ENCODE measurements at places on chromosomes 5 and 9.

- DNase-seq: no peak
Observed at GRCh38 chr9:90855208-90855902, 53.7 kb downstream of the SYK start.

GRCh38 chr5:37111426-37112382 is 137.5 kb downstream of the CPLANE1 start:
- no peak for DNase-seq

- no peak for DNase-seq
Observed at GRCh38 chr5:89722538-89722937, 687.0 kb downstream of the CETN3 start.

DNA sequence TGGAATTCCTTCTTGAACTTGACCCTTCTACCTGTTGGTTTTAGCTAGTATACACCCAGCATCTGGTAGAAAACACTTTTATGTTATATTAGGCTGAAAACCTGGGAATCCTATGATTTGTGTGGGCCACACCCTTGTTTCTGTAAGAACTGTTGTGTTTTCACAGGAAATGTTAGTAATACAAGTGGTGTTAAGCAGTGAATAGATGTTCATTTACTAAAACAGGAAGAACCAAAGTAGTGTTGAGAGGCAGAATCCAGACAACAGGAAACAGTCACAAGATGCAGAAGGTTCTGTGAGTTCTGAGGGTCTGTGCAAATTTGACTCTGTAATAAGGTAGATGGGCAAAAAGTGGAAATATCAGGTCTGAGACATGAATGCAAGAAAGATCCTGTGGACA is 73.0 kb upstream of the RAI14 start:
- DNase-seq: no peak

DNA sequence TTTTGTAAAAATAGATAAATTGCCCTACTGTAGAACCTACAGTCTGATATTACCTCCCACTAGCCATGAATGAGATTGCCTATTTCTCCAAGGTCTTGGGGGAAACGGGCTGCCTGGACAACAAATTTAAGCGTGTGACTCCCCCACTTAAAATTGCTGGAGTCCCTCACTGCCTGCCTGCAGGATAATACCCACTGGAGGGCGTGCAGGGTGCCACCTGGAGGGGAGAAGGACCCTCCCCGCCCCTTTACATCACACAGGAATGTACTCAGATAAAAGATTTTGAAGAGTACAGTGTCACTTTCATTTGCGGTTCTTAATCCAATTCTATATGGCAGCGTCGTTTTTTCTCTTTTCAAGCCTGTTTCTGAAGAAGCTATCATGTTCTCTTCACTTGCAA is 6.2 kb upstream of the TRIM7 start:
- DNase-seq: no peak

DNA sequence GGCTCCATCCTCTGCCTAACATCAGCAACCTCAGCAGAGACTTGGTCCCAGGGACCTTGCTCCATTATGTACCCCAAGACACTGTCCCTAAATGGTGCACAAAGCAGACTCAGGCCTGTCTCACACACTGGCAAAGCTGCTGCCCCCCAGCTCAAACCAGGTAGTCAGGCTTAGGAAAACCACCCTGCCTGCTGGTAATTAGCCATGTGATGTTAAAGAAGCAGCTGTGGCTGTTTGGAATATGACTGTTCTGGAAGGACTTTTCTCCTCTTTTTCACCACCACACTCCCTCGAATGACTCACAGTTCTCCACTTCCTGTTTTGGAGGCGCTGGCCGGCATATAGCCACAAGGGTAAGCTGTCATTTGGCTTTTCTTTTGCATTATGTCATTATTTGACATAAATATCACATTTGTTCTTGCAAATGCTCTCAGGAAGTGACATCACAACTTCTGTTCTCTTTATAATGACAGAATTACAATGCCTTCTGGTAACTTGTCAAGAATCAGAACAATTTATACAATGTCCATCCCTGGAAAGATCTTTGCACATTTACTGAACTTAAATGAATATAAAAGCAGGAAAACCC is 113.9 kb downstream of the SUSD1 start:
- DNase-seq: peak; percentile 100

DNA sequence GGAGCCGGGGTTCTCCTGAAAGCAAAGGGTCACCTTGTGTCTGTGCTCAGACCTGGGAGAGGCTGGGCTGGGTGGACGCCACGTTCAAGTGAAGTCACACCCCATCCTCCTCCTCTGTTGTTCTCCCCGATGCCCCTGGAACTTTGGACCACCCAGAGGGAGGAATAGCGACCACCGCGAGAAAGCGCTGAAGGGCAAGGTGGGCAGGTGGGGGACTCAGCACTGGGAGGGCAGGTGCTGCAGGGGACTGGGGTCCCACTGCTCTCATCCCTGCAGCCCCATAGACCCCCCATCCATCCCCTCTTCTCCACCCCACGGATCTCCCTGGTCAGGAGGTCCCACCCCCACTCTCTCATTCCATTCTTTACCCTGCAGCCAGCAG is 48.8 kb upstream of the COL5A1 start:
- DNase-seq: no peak

DNA sequence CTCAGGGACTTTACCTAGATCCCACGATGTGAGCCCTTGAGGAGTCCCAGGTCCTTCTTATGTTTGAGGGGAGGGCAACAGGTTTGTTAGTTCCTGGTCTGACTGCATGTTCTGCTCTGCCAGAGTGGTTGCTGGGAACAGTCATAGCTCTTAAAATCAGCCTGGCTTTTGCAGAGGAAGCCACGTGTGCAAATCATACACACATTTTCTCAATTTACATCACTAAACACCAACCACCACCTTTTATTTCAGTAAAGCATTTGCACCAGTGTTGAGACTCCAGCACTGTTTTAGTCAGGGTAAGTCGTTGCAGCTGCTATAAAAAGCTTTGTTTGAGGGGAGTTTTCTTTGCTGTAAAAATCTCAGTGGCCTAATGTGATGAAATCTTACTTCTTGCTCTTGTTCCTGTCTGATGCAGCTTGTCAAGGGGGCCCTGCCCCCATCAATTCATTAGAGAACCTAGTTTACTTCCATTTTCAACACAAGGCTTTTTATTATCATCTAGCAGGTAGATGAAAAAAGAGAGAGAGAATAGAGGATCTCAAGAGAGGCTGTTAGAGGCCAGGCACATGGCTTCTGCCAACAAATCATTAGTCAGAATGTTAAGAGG is 70.3 kb upstream of the VCAN start:
- peak; percentile 20 for DNase-seq

GRCh38 chr9:113934829-113935676 is 58.9 kb downstream of the ZNF618 start:
- no peak for DNase-seq

DNA sequence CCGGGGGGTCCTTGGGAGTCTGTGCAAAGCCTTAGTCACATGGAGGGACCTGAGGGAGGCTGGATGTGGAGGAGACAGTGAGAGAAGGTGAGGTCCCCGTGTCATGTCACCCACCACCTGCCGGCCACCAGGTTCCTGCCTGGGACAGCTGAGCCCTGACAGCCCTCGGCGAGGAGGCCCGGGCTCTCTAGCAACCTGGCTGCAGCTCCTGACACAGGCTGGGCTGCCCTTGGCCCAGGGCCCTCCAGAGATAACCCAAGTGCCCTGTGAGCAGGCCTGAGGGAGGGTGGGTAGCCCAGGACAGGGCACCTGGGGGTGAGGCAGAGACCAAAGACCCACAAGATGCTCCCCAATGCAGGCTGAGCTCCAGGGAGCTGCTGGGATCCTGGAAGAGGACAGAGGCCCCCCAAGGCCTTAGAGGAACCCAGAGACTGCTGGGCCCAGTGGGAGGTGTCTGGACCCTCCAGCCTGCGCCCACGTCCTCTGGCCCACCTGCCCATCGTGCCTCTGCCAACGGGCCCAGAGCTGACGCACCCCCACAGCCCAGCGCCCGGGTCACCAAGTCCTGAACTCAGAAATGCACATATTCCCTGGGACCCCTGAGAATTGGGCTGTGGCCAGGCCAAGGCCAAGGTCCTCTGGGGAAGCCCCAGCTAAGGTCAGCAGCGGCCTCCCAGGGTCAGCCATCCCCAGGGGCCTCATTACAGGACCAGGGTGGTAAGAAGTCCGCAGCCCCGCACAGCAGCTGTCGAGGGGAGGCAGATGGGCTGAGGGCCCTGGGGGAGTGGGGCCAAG is 8.8 kb upstream of the PTGDS start:
- DNase-seq: no peak

- DNase-seq: no peak
Observed at GRCh38 chr5:10762776-10763500, 1.9 kb upstream of the DAP start.

DNA sequence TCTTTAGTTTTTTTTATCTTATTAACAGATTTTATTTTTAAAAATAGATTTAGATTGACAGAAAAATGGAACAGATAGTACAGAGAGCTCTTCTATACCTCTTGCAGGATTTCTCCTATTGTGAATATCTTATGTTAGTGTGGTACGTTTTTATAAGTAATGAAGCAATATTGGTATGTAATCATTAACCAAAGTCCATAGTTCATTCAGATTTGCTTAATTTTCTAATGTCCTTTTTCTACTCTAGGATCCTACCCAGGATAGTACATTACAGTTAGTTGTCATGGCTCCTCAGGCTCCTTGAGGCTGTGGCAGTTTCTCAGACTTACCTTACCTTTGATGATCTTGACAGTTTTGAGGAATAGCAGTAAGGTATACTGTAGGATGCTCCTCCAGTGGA is 30.4 kb downstream of the PPP2R2B start:
- no peak for DNase-seq

DNA sequence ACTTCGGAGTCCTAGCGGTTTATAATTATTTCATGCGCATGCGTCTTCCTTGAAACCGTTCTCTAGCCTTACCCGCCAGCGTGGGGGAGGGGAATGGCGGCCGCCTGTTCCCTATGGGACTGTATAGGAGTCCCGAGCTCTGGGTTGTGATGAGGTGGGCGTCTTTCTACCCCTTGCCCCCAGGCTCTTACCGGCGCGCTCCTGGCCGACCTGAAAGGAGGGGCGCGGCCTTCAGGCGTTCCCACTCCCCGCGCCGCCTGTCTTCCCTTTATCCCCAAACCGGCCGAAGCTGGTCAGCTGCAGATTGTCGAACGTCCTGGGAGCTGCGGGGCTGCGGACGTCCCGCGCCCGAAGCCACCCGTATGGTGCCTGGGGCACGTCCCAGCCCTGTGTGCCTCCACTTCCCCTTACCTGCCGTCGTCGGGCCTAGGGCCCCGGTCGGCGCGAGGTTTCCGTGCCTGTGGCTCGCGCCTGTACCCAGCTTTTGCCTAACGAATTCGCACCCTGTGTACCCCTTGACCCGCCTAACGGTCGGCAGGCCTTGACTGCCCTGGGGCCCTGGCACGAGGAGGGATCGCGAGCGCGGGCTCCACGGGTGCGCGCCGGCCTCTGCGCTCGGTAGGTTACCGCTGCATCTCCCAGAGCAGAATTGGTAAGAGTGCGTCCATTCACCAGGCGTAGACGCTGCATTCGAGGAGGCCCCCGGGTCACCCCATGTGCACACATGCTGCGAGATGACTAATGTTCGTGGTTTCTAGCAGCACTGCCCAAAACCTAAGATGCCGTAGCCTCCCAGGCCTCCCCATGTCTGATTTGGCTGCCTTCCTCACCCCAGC is 653 bp upstream of the HNRNPH1 start:
- peak; percentile 93 for DNase-seq

GRCh38 chr5:158819095-158819494 is 280.6 kb downstream of the EBF1 start:
- no peak for DNase-seq

Data from RKO (cell line).